Activated gamma-delta T cell treated with anti-CD3 and anti-CD28 coated beads, Interleukin-2, amount 50 U/mL, for 16 hours (primary cell): ENCODE measurements at places on chromosomes 7 and 10.

- no peak for DNase-seq
These were observed 175.4 kb downstream of the MGMT start for GRCh38 chr10:129642427-129642826.

- DNase-seq, result no peak
These were observed 15.0 kb downstream of the SNX8 start for GRCh38 chr7:2299131-2299829.

DNA sequence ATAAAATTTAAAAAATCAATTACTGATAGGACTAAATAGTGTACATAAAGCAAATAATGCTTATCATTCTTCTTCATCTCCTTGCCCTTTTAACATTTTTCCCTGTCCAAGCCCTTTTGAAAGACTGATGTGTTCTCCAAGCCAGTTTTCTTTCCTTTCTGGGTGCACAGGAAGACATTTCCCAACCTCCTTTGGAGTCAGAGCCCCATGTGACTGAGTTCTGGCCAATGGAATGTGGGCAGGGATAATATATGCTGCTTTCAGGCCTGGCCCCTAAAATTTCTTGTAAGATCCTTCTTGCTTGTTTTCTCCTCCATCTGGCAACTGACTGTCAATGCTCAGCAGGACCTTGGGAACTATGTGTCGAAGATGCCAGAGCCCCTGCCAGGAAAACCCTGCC, 197.5 kb downstream of the EMX2 start:
- no peak for DNase-seq

GRCh38 chr7:47763063-47763974, 181.4 kb upstream of the TNS3 start:
- no peak for DNase-seq

GRCh38 chr7:21773326-21773725, 172.4 kb downstream of the CDCA7L start:
- DNase-seq, result no peak

DNA sequence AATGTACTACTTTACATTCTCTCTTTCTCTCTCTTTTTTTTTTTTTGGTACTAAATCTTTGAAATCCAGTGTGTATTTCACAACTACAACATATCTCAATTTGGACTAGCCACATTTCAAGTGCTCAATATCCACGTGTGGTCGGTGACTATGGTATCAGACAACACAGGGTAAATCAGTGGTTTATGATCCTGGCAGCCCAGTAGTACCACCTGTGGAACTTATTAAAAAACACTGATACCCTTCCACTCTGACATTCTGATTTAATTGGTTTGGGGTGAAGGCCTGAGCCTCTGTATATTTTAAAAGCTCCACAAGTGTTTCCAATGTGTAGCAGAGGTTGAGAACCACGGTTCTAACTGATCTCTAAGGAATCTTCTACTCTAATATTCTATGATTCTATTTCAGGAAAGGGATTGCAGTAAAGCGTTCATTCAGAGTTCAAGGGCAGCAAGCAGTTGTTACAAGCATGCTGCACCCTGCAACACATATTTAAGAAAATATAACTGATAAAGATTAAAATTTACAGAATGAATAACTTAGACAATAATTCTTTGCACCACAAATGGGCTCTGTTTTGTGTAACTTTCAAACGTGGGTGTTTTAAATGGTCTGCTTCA, 5.1 kb downstream of the CREB5 start:
- DNase-seq, result no peak

GRCh38 chr7:1646957-1647891, 22.9 kb upstream of the ELFN1 start:
- DNase-seq, result no peak

GRCh38 chr7:107865956-107866775, 24.8 kb upstream of the DLD start:
- no peak for DNase-seq

DNA sequence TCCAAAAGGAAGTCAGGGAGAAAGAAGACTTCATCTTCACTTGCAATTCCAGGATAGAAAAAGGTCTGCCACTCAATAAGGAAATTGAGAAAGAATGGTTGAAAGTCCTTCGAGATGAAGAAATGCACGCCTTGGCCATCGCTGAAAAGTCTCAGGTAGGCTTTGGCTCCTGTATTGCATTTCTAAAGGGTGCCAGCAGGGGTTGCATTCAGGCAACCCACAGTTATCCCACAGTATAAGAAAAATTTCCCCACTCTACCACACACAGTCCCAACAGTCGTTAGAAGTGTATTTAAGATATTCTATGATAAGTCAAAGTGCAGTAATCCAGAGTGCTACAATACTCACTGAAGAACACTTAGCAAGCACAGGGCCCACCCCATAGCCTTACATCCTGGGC, 93.4 kb upstream of the FGL2 start:
- DNase-seq, result no peak

GRCh38 chr7:20786421-20786778, 286 bp downstream of the SP8 start:
- no peak for DNase-seq

DNA sequence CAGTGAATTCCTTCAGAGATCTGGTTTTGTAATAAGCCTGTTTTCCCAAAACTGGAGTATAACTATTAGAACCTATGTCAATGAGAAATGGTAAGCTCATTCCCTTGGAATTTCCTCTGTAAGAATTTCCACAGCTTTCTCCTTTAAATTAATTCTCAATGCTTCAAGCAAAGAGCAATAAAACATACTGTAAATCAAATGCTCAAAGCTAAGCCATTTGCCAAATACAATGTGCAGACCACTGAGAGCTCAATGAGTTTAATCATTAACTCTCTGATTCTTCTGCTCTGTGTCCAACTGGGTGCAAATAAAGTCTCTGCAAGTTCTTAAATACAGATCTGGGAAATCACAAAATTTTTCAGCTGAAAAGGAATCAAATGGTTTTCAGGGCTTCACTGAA, 227.6 kb upstream of the IMMP2L start:
- DNase-seq, result no peak

- no peak for DNase-seq
These were observed 3.7 kb upstream of the ZFYVE27 start for GRCh38 chr10:97733256-97733655.

DNA sequence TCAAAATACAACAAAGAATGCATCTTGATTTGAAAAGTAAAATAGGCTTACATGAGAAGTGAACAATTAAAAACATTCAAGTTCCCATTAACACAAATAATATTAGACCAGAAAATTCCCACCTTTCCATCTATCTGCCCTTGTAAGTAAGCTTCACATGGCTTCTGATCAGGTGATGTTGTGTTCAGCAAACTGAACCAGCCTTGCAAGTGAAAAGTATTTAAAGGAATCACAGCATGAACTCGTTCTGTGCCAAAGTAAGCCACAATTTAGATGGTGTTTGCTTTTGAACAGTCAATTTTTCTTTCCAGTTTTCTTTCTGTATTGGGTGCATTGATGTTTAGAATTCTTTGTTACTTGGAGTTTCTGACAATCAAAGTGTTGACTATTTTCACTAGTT, 347.9 kb downstream of the TNS3 start:
- DNase-seq, result no peak

GRCh38 chr10:123986736-123987135, 95.1 kb upstream of the CPXM2 start:
- DNase-seq, result no peak

- no peak for DNase-seq
These were observed 18.8 kb downstream of the CHAT start for GRCh38 chr10:49632406-49633317.

DNA sequence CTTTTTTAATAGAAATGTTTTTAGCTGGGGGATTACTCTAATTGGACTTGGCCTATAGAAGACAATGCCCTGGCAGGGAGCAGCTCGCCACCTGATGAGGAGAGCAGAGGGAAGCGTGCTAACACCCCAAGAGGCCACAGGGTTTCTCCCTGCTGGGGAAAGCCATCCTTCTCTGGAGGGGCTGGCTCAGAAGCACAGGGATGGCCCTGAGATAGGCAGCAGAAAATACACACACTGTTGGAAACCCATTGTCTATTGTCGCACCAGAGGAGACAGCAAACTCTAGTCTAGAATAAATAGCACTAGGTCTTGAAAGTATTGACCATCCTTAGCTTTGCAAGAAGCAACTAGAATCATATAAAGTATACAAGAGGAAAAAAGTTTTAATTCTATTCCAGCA, 5.4 kb downstream of the COBL start:
- no peak for DNase-seq

DNA sequence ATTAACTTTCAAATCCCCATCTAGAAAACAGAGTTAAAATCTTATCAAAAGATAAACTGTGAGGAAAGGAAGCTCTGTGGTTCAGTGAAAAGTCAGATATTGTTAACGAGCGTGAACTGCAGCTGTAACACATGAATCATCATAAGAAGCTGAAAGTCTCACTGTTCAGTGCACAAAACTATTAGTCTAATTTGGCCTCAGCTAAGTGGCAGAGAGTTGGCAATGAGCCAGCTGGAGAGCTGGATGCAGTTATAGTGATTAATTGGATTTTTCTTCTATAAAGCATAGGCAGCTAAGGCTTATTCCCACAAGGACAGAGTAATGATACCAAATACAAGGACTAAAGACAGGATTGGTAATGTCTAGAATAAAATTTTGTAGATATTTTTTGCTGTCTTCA, 101.1 kb upstream of the ABCB5 start:
- no peak for DNase-seq

DNA sequence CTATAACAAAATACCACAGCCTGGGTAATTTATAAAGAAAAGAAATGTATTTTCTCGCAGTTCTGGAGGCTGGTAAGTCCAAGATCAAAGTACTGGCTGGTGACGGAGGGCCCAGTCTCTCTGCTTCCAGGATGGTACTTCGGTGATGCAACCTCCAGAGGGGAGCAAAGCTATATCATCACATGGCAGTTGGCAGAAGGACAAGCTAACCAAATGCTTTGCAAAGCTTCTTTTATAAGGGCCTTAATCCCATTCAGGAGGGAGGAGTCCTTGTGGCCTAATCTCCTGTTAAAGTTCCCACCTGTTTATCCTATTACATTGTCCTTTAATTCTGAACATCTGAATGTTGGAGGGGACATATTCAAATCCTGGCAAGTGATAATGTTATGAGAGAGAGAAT, 134.1 kb upstream of the SP4 start:
- no peak for DNase-seq

DNA sequence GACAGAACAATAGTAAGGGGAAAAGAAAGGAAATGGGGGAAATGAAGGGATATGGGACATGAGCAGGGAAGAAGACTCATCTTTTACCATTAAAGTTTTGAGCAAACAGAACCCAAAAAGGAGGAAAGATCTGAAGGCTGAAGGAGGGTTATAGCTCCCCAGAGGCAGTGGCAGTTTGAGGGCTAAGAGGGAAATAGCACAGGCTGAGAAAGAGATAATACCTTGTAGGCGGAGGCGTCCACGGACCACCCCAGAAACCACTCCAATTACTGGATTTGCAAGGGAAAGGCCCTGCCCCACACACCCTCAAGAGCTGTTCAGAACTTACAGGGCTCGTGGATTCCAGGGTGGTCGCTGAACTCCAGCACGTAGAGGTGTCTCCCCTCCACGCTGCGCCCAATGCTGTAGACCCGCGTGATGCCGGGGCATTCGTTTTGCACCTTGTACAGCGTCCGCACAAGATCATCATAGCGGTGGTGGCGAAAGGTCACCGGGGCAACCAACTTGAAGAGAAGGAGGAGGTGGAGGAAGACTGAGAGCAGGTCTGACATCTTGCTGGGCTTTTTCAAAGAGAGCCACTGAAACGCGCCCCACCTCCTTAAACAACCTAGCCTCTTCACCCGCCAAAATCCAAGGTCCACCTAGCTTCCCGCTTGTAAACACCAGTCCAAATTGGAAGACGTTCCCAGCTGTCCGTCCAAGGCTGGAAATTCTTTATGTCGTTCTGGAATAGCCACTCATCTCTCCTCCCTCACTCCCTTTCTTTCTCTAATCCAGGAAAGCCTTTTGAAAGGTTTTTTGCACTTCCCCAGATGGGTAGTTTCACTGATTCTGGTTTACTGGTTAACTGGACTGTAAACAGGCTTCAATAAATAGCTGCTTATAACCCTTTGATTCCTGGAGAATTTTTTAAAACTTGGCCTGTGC, at the start of gene CPN1:
CPN1 (minus strand) TSS at position 795 of the 927 bp plus-strand sequence; CDS start at position 551, 244 bp downstream.
- no peak for DNase-seq

- DNase-seq, result no peak
These were observed 365.6 kb downstream of the WDR11 start for GRCh38 chr10:121216721-121217181.

DNA sequence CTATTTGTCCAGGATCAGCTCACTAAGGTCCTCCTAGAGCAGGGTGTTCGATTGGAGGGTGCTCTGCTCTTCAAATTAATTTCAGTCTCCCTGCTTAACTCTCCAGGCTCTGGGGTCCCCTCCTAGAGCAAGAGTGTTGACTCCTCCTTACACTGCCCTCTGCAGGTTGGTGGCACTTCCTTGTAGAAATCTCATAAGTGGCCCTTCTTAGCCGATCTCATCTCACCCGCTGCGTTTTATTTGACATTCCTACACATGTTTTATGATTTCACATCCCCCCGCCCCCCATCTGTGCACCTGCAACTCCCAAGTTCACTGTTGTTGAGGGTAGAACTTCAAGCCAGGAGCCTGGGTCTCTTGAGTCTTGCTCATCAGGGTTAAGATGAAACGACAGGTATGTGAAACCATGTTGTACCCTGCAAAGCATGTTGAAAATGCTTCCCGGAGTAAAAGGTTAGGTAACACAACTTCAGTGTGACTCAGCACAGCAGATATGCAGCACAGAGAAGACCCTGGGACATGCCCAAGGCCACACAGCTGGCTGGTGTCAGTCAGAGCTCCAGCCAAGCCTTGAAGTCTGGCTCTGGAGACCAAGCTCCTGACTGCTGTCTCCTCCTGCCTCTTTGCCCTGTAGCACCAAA, 171.2 kb downstream of the PRKAG2 start:
- no peak for DNase-seq

- no peak for DNase-seq
These were observed 427.1 kb upstream of the GALNT17 start for GRCh38 chr7:70704831-70705346.

GRCh38 chr10:18418541-18419215, 232.7 kb downstream of the NSUN6 start:
- no peak for DNase-seq

DNA sequence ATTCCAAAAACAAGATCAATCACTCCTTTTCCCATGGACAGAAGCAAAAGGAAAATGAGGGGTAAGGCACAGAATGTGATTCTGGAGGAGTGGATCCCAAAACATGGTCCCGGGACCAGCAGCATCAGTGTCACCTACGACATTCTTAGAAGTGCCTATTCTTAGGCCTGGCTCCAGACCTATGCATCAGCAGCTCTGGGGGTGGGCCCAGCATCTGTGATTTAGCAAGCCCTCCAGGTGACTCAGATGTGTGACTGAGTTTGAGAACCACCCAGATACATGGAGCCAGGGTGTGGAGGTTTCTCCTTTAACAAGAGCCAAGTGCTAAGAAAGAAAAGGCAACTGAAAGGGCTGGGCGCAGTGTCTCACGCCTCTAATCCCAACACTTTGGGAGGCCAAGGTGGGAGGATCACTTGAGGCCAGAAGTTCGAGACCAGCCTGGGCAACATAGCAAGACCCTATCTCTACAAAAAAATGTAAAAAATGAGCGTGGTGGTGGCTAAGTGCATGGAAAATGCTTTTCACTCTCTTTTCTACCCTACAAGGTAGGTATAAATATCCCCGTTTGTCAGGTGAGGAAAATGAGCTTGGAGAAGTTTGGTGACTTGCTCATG, 17.1 kb upstream of the ARPC1A start:
- DNase-seq, result no peak
